ENCODE measurements at places on chromosomes 16 and 17. TPM values are rescaled to one million over a fixed set of nuclear protein-coding genes. Genes with fewer than 3 reads are reported as not detected.

Gene PRSS33
- total RNA-seq = not detected

- peaks cover 3% of the 10 kb centered on the region for H3K36me3 ChIP-seq
- no peak for DNase-seq
- H3K4me3 ChIP-seq = no peak overlapping the region
These were observed 7.6 kb downstream of the HDAC5 start for GRCh38 chr17:44115585-44116415.

Gene NPIPB2
- total RNA-seq = 11.9 TPM

GRCh38 chr16:15606518-15607220, 36.3 kb downstream of the MARF1 start:
- no peaks in the 10 kb centered on the region for H3K27me3 ChIP-seq
- H3K27ac ChIP-seq = no peak overlapping the region
- no peak overlapping the region for H3K4me3 ChIP-seq
- H3K4me1 ChIP-seq = no peaks in the 10 kb centered on the region

- DNase-seq = no peak
- H3K27ac ChIP-seq = no peak overlapping the region
- no peaks in the 10 kb centered on the region for H3K36me3 ChIP-seq
- no peaks in the 10 kb centered on the region for H3K4me1 ChIP-seq
These were observed 32.2 kb downstream of the ADAMTS18 start for GRCh38 chr16:77402672-77403071.

DNA sequence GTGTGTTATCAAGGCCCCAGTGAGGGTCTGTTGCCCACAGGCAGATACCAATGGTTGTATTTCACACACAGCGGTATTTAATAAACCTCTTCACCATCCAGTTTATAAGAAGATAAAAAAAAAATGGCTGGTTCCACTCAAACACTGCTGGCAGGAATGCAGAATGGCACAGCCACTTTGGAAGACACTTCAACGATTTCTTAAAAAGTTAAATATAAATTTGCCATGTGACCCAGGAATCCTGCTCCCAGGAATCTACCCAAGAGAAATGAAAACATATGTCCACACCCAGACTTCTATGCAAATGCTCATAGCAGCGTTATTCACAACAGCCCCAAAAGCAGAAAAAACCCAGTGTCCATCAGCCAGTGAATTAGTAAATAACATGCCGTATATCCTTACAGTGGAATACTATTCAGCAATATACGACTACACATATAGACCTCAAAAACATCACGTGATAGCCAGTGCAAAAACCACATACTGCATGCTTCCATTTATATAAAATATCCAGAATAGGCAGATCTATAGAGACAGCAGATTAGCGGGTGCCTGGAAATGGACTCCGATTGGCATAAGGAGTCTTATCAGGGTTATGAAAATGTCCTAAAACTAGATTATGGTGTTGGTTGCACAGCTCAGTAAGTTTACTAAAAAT, 38.7 kb downstream of the XYLT1 start:
- H3K27me3 ChIP-seq = no peaks in the 10 kb centered on the region
- no peak overlapping the region for H3K4me3 ChIP-seq
- no peak overlapping the region for H3K27ac ChIP-seq
- peaks cover 32% of the 10 kb centered on the region for H3K4me1 ChIP-seq
- no peak for DNase-seq

GRCh38 chr16:22646948-22647556, 136.4 kb downstream of the NPIPB5 start:
- H3K27me3 ChIP-seq = no peaks in the 10 kb centered on the region
- no peak overlapping the region for H3K4me3 ChIP-seq
- DNase-seq = no peak
- H3K27ac ChIP-seq = no peak overlapping the region

GRCh38 chr17:35214631-35215273, 20.6 kb upstream of the SLC35G3 start:
- no peak overlapping the region for H3K27ac ChIP-seq
- DNase-seq = no peak
- no peaks in the 10 kb centered on the region for H3K4me1 ChIP-seq
- no peaks in the 10 kb centered on the region for H3K36me3 ChIP-seq

Measured in chondrocyte (in vitro differentiated cells).